ENCODE measurements at places on chromosomes 3 and 15.

- peak; percentile 32 for DNase-seq
Measured at GRCh38 chr3:38031022-38031994, 1.9 kb upstream of the PLCD1 start.

GRCh38 chr3:53709860-53710674, 136.2 kb downstream of the CHDH start:
- DNase-seq, result no peak

- DNase-seq, result no peak
Measured at GRCh38 chr15:74653426-74654102, 37.9 kb downstream of the CLK3 start.

- DNase-seq, result no peak
Measured at GRCh38 chr15:40932649-40933516, 3.7 kb downstream of the DLL4 start.

DNA sequence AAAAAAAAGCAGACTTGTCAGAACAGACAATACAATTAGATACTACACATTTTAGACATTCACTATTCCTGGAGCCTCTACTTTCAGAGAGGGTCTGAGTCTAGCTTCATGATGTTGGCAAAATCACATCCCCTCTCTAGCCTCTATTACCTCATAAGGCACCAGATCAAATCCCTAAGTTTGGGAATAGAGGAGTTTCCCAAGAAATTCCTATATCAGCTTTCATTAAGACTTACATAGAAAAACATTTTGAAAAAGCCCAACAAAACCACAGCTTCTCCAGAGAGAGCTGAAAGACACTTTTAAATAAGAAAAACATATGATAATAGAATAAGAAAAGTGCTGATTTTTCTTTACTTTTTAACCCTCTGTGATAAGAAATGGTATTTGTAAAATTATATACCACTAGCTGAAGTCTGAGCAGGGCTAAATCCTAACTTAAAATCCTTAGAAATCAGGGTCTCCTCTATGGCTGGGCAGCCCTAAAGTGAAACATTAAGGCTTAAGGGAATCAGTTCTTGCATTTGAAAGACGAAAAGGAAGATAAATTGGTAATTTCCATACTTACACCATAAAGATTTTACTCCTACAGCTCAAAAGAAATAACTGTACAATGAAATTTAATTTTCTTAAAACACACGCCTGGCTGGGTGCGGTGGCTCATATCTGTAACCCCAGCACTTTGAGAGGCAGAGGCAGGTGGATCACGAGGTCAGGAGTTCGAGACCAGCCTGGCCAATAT, 4.3 kb downstream of the TBC1D2B start:
- no peak for DNase-seq

- peak; percentile 7 for DNase-seq
Measured at GRCh38 chr15:97903971-97904572, 56.4 kb upstream of the ARRDC4 start.

- DNase-seq, result no peak
Measured at GRCh38 chr3:122576174-122576940, 1.1 kb upstream of the PARP15 start.

DNA sequence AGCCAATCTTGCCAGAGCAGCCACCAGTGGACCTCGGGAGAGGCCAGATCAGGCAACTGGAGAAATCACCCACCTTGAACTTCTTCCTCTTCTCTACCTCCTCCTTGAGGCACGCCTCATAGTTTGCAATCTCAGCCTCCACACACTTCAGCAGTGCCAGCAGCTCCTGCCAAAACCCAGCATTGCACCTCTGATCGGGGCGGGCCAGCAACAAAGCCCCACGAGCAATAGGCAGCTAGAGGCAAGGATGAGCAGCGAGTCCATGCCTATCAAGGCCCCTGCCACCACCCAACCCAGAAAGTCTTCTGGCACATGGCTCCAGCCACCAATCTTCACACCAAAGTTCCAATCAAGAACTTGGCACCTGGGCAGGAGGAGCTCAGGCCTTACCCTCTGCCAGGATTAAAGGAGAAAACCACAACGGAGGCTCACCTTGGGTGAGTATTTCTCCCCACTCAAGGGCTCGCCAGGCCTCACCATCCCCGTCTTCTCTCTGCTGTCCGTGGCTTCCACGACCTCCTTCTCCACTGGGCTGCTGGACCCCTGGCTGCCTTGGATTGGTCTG, 42.1 kb downstream of the SEMA3G start:
- DNase-seq, result no peak
